ENCODE measurements at places on chromosomes 16 and 17.

DNA sequence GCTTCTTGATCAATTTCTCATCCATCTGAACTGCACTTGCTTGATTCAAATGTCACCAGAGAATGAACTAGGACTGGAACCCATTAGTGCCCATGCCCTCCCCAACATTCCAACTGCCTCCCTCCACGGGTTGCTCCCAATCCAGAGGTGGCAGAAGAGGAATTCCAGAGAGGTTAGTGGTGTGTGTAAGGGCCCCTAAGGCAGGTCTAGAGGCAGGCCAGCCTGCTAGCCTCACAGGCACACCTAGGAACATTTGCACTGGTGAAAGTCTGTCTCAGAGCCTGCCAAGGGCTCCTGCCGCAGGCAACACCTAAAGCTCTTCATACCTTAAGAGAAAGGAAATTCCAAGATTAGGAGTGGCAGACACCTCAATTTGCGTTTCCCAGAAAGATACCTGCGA is 21.2 kb upstream of the CMTM4 start:
- DNase-seq: no peak

DNA sequence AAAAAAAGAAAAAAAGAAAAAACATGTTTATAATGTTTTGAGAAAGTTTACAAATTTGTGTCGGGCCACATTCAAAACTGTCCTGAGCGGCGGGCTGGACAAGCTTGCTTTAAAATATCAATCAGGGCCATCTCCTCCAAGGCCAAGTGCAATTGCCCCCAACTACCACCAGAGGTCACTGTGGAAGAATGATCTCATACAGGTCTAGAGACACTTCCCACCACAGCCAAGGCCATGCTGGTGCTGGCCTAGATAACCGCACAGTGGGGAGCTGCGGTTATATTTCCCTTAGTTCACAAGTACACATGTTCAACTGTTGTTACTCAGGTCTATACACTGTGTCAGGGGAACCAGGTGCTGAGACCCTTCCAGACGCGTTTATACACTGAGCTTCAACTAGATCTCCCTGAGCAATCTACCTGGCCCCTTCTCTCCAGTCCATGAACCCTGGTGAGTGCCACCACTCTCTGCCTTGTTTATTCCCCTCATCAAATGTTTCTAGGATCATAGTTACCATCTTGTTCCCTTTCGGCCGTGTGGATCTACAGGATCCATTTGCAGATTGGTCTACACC is 83.8 kb upstream of the CCL2 start:
- peak; percentile 62 for DNase-seq

DNA sequence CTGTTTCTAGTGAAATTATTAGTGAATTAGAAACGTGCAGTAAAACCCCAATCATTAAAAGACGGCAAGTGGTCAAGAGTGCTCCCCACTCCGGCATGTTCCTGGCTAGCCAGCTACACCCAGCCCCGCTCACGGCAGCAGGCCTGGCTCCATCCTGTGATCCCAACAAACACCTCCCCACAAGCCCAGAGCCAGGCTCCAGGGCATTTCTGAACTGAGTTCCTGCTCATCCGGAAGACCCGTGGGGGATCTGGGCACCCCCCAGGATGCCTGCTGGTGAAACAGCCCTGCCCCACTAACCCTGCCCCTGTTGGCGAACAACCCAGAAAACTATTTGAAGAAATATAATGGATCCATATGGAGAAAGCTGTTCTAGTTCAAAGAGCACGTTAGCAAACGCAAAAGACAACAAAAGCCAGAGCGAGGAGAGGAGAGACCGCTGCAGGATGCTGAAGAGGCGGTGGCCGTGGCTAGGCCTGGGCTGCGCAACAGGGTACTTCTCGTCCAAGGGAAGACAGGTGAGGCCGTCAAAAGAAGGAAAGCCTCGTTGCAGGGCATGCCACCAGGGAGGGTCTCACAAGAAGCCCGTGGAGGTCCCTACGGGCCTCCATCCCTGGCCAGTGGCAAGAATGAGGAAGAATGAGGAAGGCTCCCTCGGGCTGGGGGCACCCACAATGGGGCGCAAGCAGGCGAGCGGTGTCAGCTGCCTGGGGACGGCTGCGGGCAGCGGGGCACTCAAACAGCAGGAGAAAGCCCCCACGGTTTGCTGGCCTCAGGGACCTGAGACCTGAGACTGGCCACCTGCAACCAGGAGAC is 19.2 kb downstream of the SLC16A3 start:
- DNase-seq: no peak

- no peak for DNase-seq
These were observed 11.1 kb downstream of the CCDC57 start for GRCh38 chr17:82201498-82201910.

DNA sequence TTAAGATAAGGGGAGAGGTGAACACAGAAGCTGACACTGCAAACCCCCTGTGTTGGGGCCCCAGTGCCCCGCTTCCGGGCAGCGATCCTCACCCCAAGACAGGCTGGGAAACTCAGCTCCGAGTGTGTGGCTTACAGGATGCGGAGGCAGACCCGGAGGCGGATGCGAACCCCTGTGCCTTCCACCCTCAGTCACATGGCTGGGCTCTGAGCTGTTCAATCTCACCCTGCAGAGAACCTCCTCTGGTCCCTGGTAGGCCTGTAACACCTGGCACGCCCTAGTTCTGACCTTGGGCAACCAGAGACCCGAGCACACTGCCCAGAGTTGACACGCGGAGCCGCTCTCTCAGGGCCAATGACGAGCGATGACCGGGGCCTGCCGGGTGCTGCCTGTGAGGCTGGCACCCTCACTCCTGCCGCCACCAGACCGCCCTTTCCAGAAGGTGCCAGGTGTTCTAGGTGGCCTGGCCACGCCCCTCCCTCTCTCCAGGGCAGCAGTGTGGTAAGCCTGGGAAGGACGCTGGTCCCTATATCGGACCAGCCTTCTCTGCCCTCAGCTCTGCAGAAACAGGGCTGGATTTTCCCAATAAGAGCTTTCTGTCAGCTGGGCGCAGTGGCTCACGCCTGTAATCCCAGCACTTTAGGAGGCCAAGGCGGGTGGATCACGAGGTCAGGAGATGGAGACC is 23.3 kb downstream of the MEAK7 start:
- no peak for DNase-seq

- DNase-seq: no peak
These were observed 86.7 kb downstream of the SHISA9 start for GRCh38 chr16:12988071-12988470.

DNA sequence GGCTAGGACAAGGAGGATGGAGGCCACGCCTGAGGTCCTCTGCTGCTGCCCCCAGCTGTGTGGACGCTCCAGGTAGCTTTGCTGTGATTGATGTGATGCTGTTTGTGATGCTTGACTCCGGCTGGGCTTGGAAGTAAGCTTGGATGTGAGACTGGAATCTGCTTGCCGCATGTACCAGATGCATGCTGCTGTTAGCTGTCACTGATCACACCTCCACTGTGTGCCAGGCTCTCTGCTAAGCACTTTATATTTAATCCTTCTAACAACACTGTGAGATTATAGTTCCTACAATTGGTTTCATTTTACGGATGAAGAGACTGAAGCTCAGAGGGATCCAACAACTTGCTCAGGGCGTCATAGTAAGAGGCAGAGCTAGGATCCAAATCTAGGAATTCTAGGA is 23.5 kb downstream of the SNX29 start:
- no peak for DNase-seq

DNA sequence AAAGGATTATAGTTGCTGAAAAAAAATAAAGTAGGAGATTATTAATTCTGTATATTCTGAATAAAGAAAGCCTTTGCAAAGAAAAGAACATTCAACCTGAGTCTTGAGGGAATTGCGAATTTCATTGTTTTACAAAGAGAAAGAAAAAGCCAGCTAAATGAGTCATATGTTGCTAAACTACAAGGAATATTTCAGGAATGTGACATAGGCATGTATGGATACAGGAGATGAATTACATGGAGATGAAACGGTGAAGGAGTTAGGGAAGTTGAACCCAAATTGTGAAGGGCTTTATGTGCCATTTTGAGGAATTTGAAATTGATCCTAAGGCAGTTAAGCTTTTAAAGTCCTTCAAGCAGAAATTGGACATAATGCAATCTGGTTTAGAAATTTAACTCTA is 177.3 kb upstream of the RBL2 start:
- peak; percentile 82 for DNase-seq

DNA sequence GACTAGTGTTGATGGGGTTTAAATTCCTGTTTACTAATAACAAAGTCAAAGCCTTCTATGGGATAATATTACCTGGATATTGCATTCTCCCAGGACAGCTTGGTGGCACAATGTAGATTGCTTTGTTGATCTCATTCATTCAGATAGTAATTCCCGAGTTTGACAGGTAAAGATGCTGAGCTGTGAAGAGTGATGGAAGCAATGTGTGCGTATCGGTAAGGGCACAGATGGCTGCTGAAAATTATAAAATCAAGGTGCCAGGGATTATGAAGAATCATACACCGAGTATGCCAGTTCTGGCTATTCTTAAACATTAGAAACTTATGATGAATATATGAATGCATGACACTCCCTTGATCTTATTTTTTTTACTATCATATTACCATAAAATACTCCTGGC is 100.6 kb upstream of the CNTNAP4 start:
- DNase-seq: no peak

GRCh38 chr17:3885970-3886369 is 6.9 kb downstream of the CAMKK1 start:
- DNase-seq: peak; percentile 44

- no peak for DNase-seq
These were observed 126.0 kb downstream of the MGAT5B start for GRCh38 chr17:76994237-76994637.

- DNase-seq: peak; percentile 52
These were observed 11.8 kb downstream of the METTL9 start for GRCh38 chr16:21611198-21611555.

DNA sequence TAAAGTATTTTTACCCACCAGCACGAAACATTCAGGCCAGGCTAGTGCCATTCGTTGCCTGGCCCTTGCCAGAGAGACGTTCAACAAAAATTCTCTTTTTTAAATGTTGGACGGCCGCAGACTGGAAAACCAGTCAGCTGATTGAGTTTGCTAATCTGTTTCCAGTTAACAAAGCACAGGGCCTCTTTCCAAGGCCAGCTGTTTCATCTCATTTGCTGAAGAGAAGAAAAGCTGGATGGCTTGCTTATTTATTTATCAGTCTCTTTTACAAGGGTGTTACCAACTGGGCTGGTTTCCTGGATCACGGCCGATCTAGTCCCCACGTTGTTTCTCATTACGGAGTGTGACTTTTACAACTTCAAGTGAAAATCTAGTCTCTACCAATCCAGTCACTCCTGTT is 418.7 kb upstream of the DYNLRB2 start:
- peak; percentile 83 for DNase-seq

DNA sequence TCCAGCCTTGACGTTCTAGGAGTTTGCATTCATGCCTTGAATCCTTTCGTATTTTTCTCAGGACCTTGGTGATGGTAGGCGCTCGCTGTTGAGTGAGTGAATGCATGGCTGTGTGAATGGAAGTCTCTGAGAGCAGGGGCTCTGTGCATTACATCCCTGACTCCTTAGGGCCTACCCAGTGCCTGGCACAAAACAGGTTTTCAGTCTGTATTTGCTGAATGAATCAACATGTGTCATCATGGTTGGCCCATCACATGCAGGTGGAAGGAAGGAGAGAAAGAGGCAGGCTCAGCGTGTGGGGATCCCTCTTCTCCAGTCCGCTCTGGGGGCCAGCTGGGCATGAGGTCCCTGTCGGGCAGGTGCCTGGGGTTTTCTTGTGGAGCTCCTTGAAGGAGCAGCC is 8.7 kb downstream of the RAP1GAP2 start:
- DNase-seq: no peak

DNA sequence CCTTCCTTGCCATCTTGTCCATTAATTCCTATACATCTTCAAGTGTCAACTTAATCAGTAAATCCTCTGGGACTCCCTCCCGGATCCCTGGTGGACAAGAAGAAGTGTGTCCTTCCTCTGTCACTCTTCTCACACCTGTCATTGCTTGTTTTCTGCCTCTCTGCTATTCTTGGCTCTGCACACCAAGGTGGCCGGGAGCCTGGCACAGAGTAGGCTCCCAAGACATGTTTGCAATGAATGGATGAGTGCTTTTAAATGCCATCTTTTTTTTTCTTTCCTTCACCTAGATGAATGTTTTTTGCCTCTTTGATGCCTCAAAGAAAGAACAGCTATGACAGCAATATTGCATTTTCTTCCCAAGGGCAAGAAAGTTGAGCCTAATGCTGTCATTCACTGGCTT is 58.0 kb upstream of the CLEC18A start:
- no peak for DNase-seq

DNA sequence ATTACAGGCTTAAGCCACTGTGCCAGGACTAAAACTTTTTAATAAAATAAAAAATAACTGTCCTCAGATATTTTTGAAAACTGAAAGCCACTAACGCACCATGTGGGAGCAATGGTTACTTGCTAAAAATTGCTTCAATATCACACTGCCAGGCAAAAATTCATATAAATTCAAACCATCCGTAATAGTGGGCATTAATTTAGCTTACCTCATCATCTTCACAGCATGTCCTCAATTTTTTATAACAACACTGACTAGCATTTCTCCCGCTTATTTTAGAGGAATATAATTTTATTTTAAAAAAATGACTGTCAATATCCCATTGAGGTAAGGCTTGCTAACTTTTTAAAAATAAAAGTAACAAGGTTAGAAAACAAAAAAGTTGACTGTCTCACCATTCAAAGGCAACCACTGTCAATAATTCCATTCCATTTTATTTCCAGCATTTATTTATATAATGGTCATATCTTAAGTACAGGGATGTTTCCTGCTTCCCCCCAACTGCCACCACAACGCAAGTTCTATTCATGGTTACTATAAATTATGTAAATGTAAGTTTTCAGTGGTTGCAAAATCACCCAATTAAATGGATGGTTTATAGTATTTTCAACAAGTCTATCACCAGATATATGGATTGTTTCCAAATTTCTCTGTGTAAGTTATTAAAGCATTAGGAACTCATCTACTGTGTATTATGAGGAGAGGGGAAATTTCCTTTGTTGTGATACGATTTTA is 25.4 kb downstream of the GSPT1 start:
- DNase-seq: no peak

DNA sequence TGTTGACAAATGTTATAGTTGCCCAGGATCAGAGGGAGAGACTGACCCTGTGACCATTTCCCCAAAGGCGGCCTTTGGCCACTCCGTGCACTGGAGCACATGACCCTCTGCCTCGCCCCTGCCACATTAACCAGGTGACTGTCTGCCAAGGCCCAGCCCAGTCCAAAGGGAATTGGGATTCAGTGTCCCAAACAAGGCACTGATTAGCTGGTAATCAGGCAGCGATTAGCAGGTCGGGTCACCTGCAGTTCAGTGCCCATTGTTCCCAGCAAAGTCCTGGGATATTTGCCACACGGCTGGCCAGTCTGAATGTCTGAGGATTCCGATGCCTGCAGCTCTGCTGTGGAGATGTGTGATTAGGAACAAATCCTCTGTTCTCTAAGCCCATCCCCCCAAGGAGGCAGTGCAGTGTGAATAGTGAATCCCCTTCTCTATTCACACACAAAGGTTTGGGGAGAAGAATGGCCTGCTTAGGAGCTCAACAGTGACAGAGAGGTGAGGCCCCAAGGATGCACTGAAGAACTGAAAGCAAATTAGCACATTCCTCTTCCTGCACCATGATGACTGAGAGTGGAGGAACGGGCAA is 123.1 kb upstream of the MAF start:
- no peak for DNase-seq

GRCh38 chr17:44931376-44931775 is 16.1 kb upstream of the GFAP start:
- DNase-seq: no peak
